ENCODE measurements at places on chromosomes 6 and 20.
A peak's percentile ranks its signal among the peaks of the same experiment; 100 is the strongest.

DNA sequence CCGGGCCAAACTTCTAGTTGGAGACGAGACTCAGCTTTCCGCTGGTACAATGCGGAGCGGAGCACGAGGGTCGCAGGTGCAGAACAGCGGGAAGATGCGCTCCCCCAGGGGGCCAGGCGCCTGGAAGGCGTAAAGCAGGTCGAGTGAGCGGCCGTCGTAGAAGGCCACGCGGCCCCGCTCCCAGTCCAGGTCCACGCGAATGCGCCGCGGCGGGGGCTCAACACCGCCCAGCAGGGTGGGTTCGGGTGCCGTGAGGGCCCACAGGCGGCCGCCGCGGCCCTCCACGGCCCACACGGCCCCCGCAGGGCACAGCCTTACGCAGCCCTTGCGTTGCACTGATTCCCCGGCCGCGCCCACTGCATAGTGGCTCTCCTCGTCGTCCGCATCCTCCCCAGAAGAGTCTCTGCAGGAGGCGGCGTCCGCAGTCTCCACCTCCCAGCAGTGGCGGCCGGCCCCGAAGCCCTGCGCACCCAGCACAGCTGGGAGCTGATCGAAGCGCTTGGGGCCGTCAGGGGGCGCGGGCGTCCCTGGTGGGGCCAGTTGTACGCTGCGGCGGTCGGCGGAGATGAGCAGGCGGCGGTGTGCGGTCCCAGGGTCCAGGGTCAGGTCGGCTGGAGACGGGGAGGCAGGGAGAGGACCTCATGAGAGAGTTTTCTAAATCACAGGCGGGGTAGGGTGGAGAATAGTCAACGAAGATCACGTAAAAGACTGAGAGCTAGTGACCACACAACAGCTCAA is 4.3 kb downstream of the PPP1R11 start:
- peak; percentile 42 for DNase-seq

- DNase-seq, result no peak
Observed at GRCh38 chr6:16446273-16446672, 207.9 kb downstream of the GMPR start.

DNA sequence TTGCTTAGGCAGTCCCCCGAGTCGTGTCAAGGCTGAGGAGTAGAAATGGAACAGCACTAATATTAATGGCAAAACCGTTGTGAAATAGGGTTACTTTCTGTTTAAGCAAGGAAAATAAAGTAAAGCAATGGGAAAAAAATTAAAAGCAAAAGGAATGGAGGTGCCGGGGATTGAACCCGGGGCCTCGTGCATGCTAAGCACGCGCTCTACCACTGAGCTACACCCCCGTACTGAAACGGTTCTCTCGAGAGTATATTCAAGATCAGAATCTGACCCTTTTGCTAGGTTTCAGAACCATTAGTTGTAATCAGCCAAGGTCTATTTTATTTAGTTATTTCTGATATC is 85.5 kb downstream of the TRIM27 start:
- DNase-seq, result peak; percentile 54

GRCh38 chr20:50224531-50225255 is 34.1 kb downstream of the CEBPB start:
- DNase-seq, result no peak

DNA sequence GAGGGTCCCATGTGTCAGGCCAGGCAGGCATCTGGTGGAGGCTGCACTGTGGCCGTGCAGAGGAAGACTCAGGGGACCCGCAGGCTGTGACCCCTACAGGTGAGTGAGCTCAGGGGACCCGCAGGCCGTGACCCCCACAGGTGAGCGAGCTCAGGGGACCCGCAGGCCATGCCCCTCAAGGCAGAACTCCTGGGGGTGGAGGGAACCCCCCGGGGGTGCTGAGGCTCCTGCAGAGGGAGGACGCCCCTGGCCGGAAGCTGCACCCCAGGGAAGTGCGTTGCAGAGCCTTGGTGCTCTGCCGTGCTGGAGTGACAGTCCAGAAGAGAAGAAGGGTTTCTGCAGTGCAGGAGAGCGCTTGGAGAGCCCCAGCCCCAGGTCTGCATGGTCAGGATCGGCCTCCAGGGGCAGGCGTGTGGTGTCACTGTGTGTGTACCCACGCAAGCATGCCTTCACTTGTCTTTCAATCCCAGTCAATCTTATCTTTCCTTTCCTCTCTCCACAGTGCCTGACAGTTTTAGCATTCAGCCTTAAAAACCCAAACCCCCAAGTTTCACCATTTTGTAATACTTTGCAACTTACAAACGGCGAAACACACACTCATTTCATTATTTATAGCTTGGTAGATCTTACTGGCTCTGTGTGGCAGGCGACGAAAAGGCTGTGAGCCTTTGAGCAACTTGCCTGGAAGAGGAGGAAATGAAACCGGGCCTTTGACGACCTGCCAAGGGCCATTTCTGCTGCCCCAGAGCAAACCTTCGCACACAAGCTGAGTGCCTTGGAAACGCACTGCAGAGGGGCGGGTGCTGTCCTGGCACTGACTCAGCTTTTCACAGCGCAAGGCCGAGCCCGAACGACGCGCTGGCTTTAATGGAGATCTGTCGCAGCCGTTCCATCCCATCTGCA is 101.4 kb upstream of the AGPAT4 start:
- no peak for DNase-seq

DNA sequence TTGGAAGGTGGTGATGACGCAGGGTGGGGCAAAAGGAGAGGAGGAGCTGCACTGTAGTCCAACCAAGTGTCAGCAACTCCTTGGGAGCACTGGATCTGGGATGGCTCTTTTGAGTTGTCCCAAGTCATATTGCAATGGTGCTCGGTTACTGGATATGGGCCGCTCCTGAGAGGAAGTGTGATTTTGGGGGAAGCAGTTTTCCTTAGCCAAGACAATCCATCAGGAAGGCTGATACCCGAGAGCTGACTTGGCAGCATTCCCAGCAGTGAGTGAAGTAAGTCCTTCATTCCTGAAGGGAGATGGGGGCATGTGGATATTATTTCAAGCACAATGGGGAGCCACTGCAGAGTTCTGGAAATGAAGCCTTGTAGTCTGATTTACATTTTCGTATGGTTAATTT is 354.1 kb downstream of the RFPL4B start:
- no peak for DNase-seq

DNA sequence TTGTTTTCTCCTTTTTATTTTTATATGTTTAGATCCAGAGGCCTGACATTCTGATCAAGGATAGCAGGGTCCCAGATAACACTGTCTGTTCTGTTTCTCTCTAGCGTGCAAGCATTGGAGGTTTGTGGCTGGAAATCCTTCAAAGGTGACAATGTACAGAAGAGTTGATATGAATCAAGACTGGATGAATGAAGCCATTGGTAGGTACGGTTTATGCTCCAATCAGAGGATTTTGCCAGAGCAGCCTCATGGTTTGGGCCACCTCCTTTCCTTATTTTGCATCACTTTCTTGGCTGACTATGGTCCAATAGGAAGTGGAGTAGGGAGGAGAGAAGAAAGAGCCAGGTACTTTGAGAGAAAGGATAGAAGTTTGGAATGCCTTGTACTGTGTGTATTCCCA is 484.8 kb upstream of the JAG1 start:
- DNase-seq, result no peak

GRCh38 chr6:134936476-134936875 is 13.4 kb downstream of the ALDH8A1 start:
- DNase-seq, result no peak

DNA sequence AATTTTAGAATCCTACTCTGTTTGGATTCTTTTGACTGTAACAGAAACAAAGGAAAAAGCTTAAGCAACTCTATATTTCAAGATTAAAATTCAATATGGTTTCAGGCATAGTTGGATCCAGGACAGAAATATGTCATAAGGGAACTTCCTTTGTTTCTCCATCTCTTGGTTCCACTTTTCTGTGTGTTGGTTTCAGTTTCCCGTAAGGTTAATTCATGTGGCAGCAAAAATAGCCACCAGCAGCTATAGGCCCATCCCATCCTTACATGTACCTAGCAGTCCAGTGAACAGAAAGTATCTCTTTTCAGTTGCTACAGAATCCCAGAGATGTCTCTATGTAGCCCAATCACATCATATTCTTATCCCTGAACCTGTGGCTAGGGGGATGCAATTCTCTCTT is 8.8 kb upstream of the FAM8A1 start:
- no peak for DNase-seq

DNA sequence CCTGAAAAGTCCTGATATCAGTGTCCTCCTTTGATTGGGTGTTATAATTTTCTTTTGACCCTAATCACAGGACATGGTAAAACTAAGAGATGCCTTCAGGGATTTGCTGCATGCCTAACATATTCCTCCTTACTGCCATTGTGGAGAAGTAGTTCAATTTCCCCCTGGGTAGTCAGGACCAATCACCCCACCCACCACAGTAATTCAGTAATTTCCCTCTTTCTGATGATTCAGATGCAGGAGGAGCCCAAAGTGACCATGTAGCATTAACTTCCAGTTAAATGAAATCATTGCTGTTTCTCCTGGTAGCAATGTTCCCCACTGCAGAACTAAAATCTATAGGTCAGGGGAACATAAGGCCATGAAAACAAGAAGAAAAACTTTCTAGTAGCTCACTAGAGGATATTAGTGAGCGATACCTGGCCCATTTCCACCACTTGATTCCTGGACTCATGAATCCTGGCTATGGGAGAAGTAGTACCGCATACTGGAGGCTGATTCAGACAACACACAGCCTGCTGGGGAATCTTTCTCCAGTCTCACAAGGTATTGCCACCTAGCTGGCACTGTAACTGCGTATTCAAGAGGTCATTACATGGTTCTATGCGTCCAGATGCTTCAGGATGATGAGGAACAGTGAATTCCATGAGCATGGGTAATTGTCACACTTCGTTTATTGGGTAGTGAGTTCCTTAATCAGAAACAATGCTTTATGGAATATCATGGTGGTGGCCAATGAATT is 561.2 kb downstream of the HAO1 start:
- DNase-seq, result no peak

- no peak for DNase-seq
Observed at GRCh38 chr6:19597809-19598320, 239.3 kb upstream of the ID4 start.

DNA sequence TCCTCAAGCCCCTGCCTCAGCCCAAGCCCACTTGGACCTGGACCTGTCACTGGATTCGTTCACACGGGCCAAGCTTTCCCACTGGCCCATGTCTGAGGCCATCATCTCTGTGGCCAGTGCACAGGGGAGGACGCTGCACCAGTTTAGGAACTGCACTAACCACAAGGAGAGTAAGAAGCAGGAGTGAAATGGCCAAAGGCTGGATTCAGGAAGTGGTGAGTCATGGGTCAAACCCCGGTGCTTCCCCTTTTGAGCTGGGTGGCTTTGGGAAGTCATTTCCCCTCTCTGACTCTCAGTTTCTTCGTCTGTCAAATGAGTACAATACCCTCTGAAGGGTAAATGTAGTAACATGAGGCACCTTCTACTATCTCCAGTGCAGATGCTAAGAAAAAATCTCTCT is 87.9 kb downstream of the CD40 start:
- DNase-seq, result no peak

- no peak for DNase-seq
Observed at GRCh38 chr6:11609324-11610071, 71.9 kb downstream of the TMEM170B start.

DNA sequence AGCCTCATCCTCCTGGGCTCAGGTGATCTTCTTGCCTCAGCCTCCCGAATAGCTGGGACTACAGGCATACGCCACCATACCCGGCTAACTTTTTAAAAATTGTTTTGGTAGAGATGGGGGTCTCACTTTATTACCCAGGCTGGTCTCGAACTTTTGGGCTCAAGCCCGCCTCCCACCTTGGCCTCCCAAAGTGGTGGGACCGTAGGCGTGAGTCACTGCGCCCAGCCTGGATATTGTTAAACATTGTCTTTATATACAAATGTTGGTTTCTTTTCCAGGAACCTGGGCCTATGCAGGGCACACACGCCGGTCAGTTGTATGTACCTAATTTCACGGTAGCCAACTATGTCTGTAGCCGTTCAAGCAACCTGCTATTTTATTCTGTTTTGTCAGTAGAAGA is 60.1 kb downstream of the SYNJ2 start:
- no peak for DNase-seq

GRCh38 chr20:33770005-33770404 is 38.2 kb downstream of the ZNF341 start:
- DNase-seq, result no peak

- DNase-seq, result no peak
Observed at GRCh38 chr6:119243657-119244056, 105.9 kb downstream of the MAN1A1 start.

DNA sequence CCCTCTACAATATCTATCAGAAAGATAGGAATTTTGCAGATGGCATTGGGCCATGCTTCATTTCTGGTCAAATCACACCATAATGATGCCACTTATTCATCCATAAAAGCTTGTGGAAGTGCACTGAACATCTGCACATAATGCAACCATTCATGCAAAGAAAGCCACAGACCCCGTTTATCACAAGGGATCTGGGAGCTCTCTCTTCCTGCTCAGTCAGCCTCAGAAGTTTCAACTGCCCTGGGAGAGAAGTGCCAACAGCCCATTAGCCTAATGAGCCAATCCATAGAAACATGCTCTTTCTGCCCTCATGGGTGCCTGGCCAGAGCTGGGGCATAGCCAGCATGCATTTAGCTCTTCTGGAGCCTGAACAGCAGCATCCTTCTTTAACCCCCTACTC is 85.8 kb downstream of the SLC35F1 start:
- DNase-seq, result no peak

DNA sequence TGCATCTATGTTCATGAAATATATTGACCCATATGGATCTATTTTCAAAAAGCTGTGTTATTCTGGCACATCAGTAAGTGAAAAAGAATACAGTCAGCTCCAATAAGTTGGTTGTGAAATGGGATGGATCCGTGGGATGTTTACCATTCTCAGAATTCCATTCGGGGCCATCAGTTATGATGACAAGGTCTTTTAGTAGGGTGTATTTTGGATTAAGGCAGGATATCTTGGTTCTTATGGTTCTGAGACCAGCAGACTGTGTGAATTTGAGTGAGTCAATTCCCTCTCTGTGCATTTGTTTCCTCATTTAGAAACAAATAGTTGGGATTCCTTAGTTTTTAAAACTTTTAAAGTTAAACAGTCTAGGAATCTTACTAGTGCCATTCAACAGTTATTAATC is 287.4 kb downstream of the CD109 start:
- DNase-seq, result no peak

All from activated naive CD8-positive, alpha-beta T cell treated with anti-CD3 and anti-CD28 coated beads for 36 hours (primary cell).